Stimulated activated CD8-positive, alpha-beta memory T cell treated with anti-CD3 and anti-CD28 coated beads, Interleukin-12 subunit alpha, Interleukin-12 subunit beta, amount 100 ng/mL, for 1 hour (primary cell): ENCODE measurements at places on chromosomes 1 and 21.

- no peak for DNase-seq
Measured at GRCh38 chr1:6922096-6922931, 137.1 kb downstream of the CAMTA1 start.

GRCh38 chr1:173249349-173249748 is 42.2 kb upstream of the TNFSF4 start:
- DNase-seq, result no peak

DNA sequence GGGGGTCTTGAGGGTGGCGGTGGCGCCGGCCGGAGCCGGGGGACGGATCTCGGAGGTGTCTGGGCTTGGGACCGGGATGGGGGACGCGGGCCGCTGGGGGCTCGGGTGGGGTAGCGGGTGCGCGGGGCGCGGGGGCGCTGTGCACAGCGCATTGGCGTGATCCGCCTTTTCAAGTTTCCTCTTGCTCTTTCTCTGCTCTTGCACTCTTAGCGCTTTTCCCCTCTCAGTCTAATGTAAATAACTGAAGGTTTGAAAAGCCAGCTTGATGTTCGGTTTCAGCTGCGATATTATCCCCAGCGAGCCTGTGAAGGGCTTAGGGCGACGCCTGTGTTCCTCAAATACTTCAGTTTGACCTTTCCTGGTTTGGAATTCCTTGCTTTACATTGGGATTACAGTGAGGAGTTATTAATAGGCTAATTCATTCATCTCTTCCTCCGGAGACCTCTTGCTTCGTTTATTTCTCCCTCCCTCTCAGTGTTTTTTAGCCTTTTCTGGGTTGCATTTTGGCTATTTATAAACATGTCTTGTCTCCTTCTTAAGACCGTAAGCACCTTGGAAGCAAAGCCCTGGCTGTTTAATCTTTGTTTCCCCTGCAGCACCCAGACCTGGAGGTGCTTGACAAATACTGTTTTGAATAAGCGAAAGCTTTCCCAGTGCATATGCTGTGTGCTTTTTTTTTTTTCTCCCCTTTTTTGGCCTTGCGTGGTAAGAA is 693 bp downstream of the RAB4A start:
- no peak for DNase-seq

DNA sequence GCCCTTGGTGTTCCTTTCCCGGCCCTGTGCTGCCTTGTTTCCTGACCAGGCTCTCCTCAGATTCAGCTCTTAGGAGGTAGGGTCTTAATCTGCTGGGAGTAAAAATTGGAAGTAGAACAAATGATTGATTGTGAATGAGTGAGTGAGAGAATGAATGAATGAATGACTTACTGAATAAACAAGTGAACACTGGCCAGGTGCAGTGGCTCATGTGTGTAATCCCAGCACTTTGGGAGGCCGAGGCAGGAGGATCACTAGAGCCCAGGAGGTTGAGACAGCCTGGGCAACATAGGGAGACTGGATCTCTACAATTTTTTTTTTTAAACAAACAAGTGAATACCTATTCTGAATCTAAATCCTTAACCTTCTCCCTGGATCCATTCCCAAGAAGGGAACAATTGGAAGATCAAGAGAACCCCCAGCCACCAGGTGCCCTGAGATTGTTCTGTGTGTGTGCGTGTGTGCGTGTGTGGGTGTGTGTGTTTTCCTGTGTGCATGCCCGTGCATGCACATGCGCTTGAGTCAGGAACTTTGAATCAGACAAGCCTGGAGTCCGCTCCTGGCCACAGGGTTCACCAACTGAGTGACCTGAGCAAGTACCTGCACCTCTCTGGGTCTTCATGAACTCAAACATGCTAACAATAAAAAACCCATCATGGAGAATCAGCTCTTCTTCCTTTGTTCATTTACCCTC is 24.3 kb upstream of the CITED4 start:
- DNase-seq, result no peak

- peak; percentile 51 for DNase-seq
Measured at GRCh38 chr21:29372063-29372802, 73.5 kb downstream of the BACH1 start.

- DNase-seq, result no peak
Measured at GRCh38 chr1:78045926-78046778, at the start of gene GIPC2. Gene GIPC2, plus strand, starts transcription at chr1:78045966. Its CDS starts 129 bp downstream, at chr1:78046095.

GRCh38 chr1:177872308-177872900 is 97.5 kb downstream of the SEC16B start:
- no peak for DNase-seq

DNA sequence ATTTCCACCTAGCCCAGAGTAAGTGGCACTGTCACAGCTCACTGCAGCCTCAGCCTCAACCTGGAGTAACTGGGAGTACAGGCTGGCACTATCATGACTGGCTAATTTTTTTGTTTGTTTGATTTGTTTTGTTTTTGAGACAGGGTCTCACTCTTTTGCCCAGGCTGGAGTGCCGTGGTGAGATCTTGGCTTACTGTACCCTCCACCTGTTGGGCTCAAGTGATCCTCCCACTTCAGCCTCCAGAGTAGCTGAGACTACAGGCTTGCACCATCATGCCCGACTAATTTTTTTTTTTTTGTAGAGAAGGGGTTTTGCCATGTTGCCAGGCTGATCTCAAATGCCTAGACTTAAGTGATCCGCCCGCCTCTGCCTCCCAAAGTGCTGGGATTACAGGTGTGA is 2.5 kb downstream of the UCK2 start:
- no peak for DNase-seq

GRCh38 chr1:31299365-31299764 is 2.5 kb downstream of the ZCCHC17 start:
- DNase-seq, result no peak

DNA sequence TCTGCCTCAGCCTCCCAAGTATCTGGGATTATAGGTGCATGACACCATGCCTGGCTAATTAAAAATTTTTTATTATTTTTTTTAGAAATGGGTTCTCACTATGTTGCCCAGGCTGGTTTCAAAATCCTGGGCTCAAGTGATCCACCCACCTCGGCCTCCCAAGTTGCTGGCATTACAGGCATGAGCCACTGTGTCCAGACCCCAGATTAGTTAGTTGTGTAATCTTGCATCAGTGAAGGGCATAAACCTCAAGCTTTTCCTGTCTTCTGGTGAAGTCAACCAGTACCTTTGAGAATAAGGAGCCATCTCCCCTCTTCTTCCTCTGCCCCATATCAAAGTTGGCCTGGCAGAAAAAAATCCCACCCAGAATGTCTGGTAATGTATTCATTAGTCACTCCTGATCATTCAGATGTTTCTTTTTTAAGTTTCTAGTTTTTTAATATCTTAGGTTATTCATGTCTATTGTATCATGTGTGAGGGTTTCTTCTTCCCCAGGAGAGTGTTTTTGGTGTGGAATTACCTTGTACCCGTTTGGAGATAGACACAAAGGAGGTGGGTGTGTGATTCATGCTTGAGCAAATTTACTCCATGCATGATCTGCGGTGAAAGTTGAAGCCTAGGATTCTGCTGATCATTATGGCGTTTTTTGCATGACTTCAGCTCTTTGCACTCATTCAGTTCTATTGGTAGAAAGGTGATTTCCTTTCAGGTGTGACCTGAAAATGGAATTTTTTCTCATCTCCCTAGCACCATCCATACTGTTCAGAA is 144.0 kb downstream of the FMN2 start:
- no peak for DNase-seq

DNA sequence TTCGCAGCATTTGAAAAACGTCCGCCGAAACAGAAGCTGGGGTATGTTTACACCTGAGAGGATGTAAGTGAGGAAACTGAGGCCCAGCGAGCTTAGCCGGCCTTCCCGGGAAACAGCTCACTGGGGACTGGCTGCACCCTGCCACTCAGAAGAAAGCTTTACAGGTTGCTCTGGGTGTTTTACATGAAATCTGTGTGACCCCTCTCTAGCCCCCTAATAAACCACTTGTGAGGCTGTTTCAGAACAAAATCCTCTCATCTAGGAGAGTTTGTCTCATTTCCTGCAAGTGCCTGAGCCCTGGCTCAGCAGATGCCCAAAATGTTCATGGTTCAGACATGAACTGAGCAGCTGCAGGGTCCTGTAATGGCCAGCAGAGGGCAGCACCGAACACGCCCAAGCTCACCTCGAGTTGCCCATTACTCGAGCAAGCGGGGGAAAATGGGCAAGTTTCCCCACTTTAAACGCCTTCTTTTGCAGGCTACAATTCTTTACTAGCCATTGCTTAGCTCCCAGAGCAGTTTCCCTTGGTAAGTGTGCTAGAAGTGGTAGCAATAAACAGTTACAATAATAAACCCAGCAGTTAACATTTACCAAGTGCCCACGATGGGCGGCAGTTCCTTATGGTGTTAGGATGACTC is 76.4 kb downstream of the FHAD1 start:
- peak; percentile 57 for DNase-seq

DNA sequence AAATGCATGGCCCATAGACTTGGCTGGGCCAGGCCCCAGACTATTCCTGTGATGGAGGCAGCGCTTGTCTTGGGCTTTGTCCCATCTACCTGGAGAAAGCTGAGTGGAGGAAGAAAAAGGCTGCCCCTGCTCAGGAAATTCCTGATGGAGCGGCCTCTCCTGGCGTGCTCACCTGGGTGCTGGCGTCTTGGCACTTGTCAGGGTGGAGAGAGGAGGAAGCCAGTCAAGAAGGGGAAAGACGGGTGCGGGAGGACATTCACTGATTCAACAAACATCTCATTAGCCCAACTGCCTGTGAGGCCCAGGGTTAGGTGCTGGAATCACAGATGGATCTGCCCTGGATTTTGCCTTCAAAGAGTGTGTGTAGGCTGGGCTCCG is 16.1 kb downstream of the ALPL start:
- DNase-seq, result no peak

GRCh38 chr1:181525104-181525721 is 41.9 kb downstream of the CACNA1E start:
- DNase-seq, result no peak

GRCh38 chr1:215192306-215192705 is 109.8 kb downstream of the KCNK2 start:
- DNase-seq, result no peak

- DNase-seq, result no peak
Measured at GRCh38 chr1:206575894-206576737, 36.1 kb downstream of the EIF2D start.

- DNase-seq, result no peak
Measured at GRCh38 chr1:22252251-22252650, 109.4 kb upstream of the WNT4 start.

GRCh38 chr1:97271916-97272788 is 550.6 kb downstream of the PTBP2 start:
- no peak for DNase-seq

DNA sequence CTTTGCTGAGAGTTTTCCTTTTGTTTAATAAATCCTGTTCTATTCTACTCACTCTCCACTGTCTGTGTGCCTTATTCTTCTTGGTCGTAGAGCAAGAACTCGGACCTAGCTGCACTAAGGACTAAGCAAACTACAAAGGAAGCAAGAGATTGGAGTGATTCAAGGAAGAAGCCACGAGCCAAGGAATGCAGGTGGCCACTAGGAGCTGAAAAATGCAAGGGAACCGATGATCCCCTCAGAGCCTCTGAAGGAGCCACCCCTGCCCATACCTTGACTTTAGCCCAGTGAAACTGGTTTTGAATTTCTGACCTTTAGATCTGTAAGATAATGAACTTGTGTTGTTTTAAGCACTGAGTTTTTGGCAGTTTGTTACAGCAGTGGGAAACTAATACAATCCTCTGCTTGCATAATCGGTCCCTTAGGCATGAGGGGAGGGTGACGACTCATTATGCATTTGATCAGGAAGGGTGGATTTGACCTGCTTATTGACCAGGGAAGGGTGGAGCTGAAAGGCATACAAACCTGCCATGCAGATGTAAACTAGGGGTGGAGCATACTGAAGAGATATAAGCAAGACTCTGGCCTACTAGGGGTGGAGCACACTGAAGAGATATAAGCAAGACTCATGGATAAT is 6.2 kb upstream of the CA6 start:
- no peak for DNase-seq
